ENCODE measurements at places on chromosomes 7 and 10.

DNA sequence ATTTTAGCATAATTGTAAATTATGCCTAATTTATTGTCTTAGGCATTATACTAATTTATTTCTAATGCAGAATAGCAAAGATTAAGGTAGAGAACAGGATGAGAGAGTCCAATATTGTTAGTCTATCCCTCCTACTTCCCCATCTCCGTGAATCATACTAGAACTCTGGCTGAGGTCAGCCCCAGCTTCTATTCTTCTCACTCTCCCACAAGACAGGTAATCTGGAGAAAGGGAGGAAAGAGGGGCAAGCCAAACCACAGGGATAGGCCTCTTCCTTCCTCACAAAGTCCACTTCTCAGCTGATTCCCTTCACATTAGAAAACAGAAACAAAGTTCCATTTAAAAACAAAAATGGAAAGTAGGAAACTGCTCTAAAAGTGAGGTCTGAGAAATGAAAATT, 117.5 kb upstream of the LAMB4 start:
- no peak for DNase-seq

DNA sequence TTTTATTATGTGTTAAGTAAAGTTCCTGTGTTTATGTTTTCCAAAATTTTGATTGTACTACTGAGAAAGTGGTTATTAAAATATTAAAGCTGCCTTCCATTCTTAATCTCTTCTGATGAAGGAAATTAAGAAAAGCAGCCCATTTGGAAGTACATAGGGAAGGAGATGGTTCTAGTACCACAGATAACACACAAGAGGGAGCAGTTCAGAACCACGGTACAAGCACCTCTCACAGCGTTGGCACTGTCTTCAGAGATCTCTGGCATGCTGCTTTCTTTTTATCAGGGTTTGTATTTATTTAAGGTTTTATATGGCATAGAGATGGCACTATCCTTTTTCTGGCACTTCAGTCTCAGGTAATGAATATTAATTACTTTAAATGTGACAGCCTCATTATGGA, 111.6 kb downstream of the PHTF2 start:
- DNase-seq = no peak

DNA sequence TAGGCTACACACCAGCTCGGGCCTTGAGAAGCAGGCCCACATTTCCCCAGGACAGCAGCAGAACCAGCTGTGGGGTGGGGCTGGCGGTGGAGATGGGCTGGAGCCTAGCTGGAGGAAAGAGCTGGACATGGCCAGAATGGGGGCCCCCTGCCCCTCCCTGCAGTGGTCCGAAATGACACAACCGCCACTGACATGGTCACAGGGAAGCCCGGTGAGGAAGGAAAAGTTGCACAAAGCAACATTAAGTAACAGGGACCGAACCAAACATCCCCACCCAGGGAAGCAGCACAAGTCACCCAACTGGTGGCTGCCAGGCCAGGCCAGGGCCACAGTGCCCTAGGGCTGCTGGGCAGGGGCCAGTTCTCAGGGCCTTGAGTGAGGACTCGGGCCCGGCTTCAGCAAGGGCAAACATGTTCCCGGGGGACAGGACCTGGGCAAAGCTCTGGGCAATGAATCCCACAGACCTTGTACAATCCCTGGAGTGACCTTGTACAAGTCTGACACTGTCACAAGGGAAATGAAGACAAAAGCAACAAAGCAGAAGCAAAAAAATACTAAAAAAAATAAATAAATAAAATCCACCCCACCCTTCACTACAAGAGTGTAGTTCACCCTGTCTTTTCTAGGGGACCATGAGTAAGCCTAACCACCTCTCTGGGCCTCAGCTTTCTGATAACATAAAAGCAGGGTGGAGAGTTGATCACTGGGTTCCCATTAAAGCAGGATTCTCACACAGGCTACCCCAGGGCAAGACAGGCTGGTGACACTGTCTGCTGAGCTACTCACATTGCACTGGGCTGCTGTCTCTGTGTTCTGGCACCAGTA, 33.0 kb downstream of the PSAP start:
- no peak for DNase-seq

GRCh38 chr7:146922782-146923181, 806.2 kb downstream of the CNTNAP2 start:
- DNase-seq = no peak

DNA sequence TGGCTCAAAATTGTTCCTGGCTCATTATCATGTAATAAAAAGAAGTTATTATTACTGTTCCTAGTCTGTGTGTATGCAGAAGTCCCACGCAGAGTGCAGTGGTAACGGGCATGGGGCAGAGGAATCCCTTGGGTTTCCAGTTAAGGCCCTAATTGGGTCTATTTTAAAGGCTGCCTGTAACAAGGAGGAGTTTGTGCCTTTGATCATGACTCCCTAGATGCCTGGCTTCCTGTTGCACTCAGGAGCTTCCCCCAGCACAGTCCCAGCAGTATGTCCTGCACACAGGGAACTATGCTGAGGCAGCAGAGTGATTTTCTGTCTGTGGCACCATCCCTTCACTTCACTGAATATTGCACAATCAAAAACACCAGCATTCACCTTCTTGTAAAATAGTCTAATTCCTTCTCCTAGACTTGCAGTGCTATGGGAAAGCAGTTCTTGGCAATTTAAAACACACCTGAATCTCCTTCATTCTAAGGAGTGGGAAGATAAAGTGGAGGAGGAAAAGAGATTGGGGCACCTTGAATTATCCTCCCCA, 22.9 kb downstream of the SORCS1 start:
- DNase-seq = no peak

DNA sequence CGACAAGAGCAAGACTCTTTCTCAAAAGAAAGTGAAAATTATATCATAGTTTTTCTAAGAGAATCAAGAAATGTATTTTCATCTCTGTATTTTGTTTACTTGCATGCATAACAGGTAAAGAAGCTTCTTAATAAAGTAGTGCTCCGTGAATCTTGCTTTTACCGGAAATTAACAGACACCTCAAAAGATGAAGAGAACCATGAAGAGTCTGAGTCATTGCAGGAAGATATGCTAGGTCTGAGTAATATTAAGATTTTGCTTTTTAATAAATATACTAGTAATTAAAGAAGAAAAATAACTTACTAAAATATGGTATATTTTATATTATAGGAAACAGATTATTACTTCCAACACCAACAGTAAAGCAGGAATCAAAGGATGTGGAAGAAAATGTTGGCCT, 39.5 kb upstream of the STOX1 start:
- DNase-seq = no peak

DNA sequence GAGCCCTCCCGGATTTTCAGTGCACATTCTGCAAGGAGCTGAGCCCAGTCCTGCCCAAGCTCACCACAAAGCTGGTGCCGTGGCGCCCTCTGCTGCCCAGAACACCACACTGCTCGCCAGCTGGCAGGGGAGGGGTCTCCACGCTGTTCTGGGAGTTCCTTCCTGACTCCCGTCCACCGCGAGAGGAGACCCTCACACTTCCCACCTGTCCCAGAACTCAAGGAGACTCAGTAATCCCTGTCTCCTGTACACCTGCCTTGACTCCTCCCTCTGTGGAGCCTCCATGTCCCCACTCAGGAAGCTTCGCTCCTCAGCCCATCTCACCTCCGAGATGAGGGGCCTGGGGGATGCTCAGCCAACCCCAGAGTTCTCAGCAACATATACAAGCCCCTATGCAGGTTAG, 11.3 kb downstream of the C10orf105 start:
- no peak for DNase-seq

DNA sequence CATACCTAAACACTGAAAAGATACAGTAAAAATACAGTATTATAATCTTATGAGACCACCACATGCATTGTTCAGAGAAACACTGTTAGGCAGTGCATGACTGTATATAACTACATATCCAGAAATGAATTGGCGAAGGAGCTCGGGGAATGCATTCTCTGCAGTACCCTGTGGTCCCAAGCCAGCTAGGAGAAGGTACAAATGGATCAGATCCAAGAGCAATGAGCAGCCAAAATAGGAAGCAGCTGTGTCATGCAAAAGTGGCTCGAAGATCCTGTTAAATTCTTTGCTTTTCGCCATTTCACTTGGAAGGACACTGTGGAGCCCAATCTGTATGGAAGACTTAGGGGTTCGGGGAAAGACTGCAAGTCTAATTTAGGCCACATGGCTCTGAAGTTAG, 334.8 kb downstream of the TNS3 start:
- no peak for DNase-seq

DNA sequence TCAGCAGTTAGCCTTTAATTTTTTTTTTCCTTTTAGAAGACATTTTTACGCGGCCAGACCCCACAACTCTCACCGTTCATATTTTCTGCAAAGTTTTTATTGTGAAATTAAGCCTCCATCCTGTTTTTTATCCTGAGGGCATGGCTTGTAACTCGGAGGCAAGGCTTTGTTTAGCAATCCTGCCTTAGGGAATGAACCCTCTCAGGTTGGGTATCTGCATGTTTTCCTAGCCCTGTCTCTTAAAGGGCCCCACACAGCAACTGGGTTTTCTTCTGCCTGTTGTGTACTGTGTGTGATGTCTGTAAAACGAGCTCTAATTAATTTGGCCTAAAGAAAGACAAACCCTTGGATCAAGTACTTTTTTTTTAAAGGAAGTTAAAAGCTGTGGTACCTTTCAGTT, 130.2 kb upstream of the COBL start:
- no peak for DNase-seq

DNA sequence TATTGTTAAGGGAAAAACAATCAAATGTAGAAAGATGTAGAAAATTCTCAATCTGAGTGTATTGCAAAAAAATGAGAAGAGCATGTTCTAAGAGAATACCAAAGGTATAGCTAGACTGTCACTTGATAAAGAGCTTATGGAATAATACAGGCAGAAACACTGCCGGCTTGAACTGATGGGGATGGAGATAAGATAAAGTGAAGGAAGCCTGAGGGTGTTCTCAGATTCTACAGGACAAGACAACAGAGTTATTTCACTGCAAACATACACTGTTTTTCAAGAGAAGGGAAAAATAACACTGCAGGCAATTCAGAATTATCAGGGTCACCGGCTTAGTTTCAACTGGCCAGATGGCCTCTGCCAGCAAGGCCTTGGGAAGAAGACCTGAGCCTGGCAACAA, 80.0 kb downstream of the ZNF716 start:
- no peak for DNase-seq
